MCF 10A (cell line): ENCODE measurements at places on chromosomes 2 and 18. TPM values are rescaled to one million over a fixed set of nuclear protein-coding genes. Genes with fewer than 3 reads are reported as not detected.

SERPINB13 gene
- 0.49 TPM in 1 of 2 replicates, not detected in the other for total RNA-seq

GALNT5 gene
- total RNA-seq = not detected in 2 replicates

PCARE gene
- not detected in 2 replicates for total RNA-seq

VIT gene
- not detected in 2 replicates for total RNA-seq

DTNA gene
- total RNA-seq = 0.91 TPM in 1 of 2 replicates, not detected in the other

CHRND gene
- total RNA-seq = not detected in 2 replicates

RGPD3 gene
- 0.20 TPM in 1 of 2 replicates, not detected in the other for total RNA-seq

IL36G gene
- not detected in 2 replicates for total RNA-seq

MAPK4 gene
- total RNA-seq = 0.21 TPM in 1 of 2 replicates, not detected in the other

NEURL3 gene
- total RNA-seq = not detected in 2 replicates

MARCO gene
- total RNA-seq = 1.5 and 2.4 TPM in 2 replicates

DUSP11 gene
- 45.0 and 46.3 TPM in 2 replicates for total RNA-seq

KCNG2 gene
- not detected in 2 replicates for total RNA-seq

CAVIN2 gene
- 14.7 and 16.4 TPM in 2 replicates for total RNA-seq

HOXD9 gene
- not detected in 2 replicates for total RNA-seq

DNA sequence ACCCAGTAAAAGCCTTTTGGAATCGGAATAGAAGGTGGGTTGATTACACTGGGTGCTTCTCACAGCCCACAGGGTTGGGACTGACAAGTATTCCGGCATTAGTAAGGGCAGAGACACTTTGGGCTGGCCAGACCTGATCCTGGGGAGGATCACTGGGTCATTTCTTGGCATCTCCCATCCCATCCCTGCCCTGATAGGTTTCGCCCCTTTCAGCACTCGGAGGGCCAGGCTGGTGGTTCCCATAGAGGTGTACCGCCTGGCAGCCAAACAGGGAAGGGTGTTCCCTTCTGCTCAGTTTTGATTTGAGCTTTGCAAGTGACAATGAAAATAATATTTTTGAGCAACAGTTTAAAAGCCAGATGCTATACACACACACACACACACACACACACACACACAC lies 37.3 kb downstream of the CYP1B1 start:
- no peak for DNase-seq

DNA sequence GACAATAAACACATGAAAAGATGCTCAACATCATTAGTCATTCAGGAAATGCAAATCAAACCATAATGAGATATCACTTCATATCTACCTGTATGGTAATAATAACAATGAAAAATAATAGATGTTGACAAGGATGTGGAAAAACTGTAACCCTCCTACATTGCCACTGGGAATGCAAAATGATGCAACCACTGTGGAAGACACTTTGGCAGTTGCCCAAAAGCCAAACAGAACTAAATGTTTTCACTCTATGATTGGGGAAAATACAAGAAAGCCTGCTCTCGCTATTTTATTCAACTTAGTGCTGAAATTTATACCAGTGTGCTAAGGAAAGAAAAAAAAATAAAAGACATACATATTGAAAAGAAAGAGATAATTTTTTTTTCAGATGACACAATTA lies 934.5 kb downstream of the CNTNAP5 start:
- peak; percentile 74 for DNase-seq

DNA sequence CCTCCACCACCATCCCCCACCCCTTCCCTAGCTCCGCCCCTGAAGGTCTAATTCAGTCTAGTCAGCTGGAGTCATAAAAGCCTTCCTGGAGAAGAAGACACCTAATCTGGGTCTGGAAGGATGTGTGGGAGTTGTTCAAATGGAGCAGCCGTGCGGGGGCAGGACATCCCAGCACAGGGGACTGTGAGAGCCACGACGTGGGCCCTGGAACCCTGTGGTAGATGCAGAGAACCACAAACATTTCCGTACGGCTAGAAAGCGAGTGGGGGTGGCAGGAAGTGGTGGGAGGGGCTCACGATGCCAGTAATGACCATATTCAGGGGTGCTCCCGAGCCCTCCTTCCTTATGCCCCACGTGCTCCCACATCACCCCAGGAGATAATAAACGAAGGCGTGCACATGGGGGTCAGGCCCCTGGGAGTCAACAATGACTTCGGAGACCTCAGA lies 20.9 kb upstream of the COL6A3 start:
- peak; percentile 66 for DNase-seq

DNA sequence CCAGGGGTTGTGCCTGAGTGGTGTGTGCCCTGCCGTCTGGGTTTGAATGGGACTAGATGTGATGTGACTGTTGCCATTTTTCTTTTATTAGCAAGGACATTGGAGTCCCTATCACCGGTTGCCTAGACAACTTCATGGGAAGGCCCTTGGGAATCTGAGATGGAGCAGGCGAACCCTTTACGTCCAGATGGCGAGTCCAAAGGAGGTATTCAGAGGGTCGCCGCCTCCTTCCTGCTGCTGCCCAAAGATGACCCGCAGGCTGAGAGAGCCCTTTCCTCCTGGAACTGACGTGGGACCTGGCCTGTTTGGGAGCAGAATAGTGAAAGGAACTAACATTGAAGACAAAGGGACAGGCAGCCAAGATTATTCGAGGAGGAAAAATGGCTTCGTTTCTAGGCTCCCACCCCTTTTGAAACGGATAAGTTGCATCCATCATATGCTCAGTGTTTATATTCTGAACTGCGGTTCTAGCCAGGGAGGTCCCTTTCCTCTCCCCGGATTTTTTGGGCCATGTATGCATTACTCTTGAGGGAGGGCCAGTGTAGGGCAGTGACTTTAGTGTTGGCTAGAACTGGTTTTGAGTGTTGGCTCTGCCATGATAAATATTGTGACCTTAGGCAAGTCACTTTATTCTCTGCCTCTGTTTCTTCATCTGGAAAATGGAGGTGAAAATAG lies 673 bp downstream of the CENPO start:
- no peak for DNase-seq

- DNase-seq = no peak
Observed at GRCh38 chr2:196606516-196606915, 33.0 kb upstream of the CCDC150 start.

GRCh38 chr2:71736986-71737385 lies 283.6 kb downstream of the DYSF start:
- no peak for DNase-seq

DNA sequence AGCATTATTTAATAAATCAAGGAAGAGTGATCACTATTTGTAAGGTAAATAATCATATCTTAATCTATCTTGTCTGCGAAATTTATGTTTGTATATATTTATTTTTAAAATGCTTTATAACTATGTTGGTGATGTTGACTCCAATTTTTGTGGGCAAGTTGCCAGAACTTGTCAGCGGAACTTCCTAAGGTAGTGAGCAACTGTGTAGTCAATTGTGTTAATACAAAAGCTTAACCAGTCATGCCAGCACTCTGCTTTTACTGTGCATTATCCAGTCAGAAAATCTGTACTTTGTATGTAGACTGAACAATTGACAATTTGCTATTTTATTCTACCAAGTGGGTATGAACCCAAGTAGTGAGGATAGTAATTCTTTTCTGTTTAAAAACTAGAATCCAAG lies 61.9 kb upstream of the RND3 start:
- DNase-seq = no peak

DNA sequence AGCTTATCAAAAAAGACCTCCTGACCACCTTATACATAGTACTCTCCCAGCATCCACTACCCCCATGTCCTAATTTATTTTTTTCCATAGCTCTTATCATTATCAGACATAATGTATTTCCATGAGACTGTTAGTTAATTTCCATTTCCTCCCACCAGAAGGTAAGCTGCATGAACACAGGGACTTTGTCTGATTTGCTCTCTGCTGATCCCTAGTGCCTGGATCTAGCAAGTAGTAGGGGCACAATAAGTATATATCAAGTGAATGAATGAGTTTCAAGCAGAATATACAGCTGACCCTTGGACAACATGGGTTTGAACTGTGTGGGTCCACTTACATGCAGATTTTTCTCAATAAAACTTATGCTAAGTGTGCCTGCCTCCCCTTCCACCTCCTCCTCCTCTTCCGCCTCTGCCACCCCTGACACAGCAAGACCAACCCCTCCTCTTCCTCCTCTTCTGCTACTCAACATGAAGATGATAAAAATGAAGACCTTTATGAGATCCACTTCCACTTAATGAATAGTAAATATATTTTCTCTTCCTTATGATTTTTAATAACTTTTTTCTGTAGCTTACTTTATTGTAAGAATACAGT lies 53.8 kb downstream of the CTAGE1 start:
- peak; percentile 30 for DNase-seq

DNA sequence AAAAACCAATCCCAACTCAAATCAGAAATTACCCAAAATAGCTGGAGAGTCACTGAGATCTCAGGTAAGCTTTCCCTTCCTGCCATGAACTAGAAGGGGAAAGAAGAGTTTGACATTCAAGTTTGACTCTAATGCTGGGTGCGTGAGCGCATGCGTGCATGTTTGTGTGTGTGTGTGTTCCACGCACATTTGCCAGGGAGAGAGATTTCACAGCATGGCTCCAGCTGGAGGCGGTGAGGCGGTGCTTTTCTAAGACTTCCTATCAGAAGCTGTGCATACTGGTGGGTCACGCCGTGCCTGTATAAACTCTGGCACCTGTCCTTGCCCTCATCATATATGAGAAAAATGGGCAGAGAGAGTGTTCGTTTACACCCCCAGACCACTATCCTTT lies 116.2 kb downstream of the MSH2 start:
- DNase-seq = no peak

- no peak for DNase-seq
Observed at GRCh38 chr2:31515586-31515985, 65.2 kb downstream of the SRD5A2 start.

DNA sequence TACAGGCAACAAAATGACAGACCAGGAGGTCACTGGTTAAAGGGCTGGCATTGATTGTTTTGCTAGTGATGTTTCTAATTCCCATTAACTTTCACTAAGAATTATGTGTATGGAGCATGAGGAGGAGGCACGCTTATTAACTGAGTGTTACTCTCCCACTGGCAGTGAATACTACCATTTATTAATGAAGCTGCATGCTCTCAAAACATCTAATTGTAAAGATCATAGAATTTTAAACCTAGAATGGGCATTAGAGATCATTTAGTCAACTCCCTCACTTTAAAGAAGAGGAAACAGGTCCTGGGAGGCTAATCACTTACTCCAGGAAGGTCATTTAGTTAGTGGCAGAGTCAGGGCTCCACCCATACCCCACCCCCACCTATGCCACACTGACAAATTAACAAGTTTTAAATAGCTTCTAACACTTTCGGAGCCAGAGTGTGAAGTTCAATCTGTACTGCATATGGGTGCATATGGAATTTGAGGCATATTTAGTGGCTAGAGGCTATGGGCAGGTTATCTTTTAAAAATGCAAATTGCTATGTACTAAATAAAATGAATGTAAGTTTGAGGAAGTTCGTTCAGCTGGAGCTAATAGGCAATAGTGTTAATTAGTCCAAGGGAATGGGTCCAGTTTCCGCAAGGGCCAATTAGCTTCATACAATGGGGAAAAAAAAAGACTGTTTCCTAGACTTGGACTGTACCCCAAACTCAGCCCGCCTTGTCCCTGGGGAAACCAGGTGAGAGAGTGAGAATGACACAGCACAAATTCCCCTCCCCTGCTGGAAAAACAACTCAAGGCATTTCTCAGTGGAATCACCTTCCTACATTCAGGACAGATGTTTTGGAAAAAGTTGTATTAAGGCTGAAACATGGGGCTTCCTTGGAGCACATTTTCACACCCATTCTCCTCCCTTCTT lies 178.8 kb downstream of the ICOS start:
- no peak for DNase-seq

DNA sequence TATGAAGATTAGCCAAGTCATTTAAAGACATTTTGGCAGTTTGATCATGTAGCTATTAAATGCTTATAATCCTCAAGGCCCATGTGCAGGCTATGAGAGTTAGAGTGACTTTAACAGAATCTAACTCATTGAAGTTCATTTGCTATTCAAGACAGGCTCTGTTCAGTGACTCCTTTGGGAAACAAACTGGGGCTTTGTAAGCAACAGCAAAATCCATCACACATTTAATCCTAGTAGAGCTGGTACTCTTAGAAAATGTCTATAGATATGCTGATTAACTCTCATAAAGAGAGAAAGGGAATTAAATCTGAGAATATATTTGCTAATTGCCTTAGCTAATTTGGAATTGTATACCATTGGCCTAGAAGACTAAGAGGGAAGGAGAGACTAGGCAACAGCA lies 182.8 kb upstream of the SESTD1 start:
- no peak for DNase-seq

- no peak for DNase-seq
Observed at GRCh38 chr2:201345625-201346213, 11.4 kb downstream of the FLACC1 start.

DNA sequence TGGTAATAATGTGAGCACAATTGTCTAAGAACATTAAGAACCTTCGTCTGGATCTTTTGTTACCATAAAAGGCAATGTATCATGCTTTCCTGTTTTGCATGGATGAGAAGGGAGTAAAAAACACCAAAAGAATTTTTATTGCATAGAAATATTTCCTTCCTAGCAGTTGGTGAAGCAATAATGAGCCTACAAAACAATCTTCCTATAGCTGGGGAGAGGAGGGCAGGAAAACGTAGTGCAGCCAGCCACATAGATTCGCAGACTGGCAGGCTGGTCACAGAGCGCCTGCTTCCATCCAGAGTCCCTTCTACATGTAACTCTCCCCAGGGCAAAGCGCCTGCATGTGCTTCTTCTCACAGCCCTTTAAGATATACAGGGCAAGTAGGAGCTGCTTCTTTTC lies 190.4 kb downstream of the BABAM2 start:
- peak; percentile 59 for DNase-seq

GRCh38 chr2:203352604-203353255 lies 24.5 kb downstream of the ABI2 start:
- no peak for DNase-seq

- peak; percentile 100 for DNase-seq
Observed at GRCh38 chr2:234989183-234989701, 37.4 kb downstream of the SH3BP4 start.

GRCh38 chr2:63721082-63721424 lies 120.6 kb upstream of the UGP2 start:
- no peak for DNase-seq

- no peak for DNase-seq
Observed at GRCh38 chr2:191108331-191108730, 42.5 kb downstream of the STAT4 start.

- no peak for DNase-seq
Observed at GRCh38 chr2:174174741-174175140, 73.6 kb downstream of the OLA1 start.

GRCh38 chr18:57980573-57981307 lies 63.3 kb upstream of the NEDD4L start:
- peak; percentile 55 for DNase-seq

- DNase-seq = no peak
Observed at GRCh38 chr2:96491860-96492497, 13.2 kb downstream of the NEURL3 start.

DNA sequence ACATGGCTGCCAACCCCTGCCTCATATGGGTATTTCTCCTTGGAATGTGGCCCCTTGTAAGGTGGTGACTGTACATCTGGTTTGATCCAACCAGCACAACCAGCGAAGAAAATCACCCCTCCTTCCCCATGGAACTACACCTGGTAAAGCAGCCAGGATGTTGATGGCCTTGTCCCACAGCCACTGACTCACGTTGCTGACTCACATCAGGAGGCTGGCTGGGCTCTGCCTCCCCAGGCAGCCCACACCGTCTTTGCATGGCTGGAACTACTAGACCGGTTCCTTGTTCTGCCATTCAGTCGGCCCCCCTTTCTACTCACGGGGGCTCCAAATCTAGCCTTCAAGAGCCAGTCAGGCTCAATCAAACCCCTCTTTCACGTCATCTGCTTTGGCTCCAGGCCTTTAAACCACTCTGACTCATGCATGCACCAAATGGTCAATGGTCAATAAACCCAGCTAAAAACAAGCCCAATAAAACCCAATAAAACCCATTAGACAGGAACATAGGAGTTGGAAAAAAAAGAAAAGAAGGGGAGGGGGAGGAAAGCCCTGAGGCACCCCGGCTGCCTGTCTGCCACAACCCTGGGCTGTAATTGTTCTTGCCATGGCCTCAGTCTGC lies 114.8 kb downstream of the PLB1 start:
- peak; percentile 92 for DNase-seq
